ENCODE measurements at places on chromosomes 13 and 19.

DNA sequence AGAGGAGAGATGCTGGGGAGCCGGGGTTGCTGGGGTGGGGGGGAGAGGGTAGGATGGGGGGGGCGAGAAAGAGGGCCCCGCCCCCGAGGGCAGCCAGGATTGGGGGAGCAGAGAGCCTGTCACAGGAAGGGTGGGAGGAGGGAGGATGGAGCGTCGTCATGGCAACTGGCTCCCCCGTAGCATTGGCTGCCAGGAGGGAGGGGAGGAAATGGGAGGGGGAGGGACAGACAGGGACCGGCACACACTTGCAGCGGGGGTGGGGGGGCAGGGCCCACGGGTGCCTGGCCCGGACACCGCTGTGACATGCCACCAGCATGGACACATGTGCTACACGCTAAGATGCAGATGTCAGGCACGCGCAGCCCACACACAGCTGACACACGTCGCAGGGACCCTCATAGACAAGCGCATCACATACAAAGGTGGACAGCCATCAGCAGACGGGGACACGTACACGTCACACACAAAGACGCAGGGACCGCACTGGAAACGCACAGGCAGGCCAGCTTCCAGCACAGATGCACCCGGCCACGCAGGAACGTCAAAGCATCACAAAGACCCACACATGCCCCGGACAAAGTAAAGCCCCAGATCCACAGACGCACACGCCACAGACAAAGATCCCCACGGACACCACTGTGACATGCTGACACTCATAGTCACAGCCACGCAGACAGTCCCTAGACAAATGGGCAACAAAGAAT is at the start of gene LMTK3:
TSS of gene LMTK3 (minus strand) at position 36 of the 704 bp plus-strand sequence. CDS start 259 bp downstream, outside the sequence.
- no peak for DNase-seq

DNA sequence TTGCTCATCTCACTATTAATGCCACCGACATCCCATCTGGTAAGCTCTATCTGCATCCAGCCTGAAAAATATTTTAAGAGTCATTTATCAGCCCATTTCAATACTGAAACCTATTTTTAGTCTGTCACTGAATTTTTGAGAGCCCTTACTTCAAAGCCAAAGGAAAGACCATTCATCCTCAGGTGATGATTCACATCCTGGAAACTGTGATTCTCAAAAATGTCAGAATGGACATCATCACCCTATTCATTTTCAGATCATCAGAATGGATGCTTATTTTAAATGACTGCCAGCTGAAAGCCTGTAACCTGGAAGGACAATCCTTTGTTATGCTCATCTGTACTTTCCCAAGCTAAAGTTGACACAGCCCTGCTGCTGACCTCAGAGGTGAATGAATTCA is 27.0 kb downstream of the TNFSF11 start:
- no peak for DNase-seq

- DNase-seq = peak; percentile 74
These were observed 33.8 kb downstream of the COL4A2 start for GRCh38 chr13:110340812-110341444.

DNA sequence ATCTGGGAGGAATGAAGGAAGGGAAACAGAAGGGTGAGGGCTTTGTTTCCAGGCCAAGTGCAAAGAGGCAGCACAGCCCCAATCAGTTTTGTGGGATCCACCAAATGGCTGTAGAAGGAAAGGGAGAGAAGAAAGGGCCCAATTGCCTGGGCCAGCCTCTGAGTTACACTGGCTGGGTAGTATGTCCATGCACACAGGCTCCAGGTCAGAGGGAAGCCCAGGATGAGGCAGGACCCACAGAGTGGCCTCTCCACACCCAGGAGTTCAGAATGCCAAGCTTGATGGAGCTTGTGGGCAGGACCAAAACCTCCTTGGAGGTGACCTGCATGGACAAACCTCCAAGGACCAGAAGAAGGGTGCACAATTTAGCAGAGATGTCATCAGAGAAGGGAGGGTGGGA is 178.2 kb upstream of the TSHZ3 start:
- no peak for DNase-seq

DNA sequence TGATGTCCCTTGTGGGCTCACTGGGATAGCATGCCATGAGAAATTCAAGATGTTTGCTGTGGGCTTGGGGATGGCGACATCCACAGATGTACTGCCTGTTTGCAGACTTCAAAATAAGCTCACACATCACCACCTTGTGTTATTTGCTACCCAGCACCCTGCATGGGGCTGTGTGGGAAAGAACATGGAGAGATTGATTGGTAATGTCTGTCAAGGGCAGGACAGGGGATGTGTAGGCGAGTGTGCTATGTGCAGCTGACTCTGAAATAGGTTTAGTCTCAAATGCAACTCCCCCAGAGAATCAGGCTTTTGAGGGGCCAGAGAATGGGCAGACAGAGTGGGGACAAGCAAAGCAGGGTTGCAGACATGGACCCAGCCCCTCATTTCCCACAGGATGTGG is 24.7 kb downstream of the PNPLA6 start:
- no peak for DNase-seq

GRCh38 chr13:101655435-101655834 is 203.0 kb downstream of the ITGBL1 start:
- no peak for DNase-seq

GRCh38 chr19:40583283-40583682 is 6.6 kb downstream of the SHKBP1 start:
- no peak for DNase-seq

DNA sequence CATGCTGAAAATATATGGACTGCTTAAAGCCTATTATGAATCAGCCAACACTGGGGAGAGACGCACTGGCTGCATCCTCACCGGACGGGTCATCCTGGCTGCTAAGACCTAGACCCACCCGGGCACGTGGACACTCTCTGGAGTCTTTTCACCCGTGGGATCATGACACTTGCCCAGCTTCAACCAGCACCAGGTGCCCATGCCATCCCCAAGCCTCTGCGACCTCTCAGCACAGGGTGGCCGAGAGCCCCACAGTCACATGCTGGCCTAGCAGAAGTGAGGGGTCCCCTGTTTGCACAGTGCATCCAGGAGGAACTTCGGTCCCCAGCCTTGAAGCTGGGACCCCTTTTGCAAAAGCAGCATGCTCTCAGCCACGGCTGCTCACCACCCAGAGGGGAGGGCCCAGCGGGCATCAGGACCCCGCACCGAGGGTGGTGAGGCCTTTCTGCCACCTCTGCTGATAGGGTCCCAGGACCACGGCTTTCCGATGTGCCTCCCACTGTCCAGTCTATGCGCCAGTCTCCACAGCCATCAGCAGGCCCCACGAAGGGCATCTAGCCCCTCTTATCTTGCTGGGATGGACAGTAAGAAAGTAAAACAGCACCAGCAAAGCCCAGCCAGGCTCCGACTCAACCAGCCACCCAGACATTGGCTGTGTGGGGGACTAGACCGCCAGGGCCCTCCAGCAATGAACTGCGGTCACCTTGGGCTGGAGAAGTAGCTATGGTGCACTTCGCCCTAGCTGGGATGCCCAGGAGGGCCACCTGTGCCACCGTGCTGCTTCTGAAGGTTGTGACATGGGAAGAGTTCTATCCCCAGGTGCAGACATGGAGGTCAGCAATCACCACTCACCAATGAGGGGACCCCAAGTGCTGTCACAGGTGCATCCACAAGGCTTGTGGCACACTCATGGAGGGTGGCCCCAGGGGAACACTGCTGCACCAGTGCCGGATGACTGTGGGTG is 73.1 kb downstream of the CEBPG start:
- no peak for DNase-seq

DNA sequence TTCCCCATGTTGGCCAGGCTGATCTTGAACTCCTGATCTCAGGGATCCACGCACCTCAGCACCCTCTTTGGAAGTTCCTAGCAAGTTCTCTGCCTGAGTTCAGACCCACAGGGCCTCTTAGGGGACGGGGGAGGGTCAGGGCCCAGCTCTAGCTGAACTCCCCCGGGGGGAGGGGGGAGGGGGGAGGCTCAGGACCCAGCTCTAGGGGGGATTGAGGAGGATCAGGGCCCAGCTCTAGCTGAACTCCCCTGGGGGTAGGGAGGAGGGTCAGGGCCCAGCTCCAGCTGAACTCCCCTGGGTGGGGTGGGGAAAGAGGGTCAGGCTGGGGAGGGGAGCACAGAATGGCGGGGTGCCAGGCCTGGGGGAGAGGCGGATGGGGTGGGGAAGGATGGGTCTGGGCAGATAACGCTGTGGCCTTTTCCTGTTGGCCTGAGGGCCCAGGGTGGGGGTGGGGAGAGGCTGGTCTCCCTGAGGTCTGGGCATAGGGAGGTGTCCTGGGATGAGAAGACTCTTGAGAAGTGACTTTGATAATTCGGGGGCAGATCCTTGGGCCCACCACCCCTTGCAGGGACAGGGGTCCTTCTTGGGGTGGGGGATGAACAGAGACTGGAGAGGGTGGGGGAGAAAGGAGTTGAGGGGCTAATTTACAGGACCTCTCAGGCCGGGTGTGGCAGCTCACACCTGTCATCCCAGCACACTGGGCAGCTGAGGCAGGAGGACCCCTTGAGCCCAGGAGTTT is 5.5 kb upstream of the PTBP1 start:
- DNase-seq = no peak

GRCh38 chr19:14511229-14511593 is 7.0 kb downstream of the DNAJB1 start:
- DNase-seq = no peak

- DNase-seq = peak; percentile 11
These were observed 19.1 kb upstream of the SCEL start for GRCh38 chr13:77516342-77516789.

- no peak for DNase-seq
These were observed 1218.8 kb upstream of the ATXN8OS start for GRCh38 chr13:68888832-68889231.

GRCh38 chr13:38376546-38376945 is 26.9 kb downstream of the UFM1 start:
- peak; percentile 35 for DNase-seq

DNA sequence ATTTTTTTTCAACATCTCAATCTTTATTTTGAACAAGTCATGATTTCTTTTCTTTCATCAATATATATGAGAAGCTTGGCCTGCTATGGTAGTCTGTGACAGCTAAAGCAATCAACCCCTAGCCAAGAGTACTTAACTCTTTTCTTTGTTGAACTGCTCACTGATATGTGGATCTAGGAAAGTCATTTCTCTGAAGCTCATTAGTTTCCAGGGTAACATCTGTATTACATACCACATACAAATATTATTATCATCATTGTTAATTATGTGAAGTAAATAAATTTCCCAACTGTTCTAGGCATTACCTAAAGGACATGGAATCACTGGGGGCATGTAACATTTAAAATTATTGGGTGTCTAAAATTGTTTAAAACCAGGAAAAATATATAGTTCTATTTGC is 267.3 kb downstream of the DCT start:
- no peak for DNase-seq

DNA sequence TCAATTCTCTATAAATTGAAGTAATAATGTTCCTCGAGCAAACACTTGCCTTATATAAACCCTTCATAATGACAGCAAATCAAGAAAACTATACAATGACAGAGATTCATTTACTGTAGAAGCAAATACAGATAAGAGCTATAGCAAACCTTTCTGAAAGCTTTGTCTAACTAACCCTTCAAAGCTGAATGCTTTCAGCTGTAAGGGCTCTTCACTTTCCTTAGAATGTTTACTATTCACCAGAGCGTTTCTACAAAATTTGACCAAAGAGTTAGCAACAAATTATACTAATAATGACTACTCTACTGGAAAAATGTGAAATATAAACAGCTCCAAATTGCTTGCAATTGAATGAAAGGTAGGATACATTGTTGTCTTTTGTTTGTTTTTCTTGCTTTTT is 218.1 kb downstream of the SLITRK5 start:
- DNase-seq = no peak

- DNase-seq = no peak
These were observed 19.7 kb downstream of the CLPTM1 start for GRCh38 chr19:44974857-44975256.

GRCh38 chr13:45332036-45332830 is 8.8 kb downstream of the TPT1 start:
- peak; percentile 100 for DNase-seq

DNA sequence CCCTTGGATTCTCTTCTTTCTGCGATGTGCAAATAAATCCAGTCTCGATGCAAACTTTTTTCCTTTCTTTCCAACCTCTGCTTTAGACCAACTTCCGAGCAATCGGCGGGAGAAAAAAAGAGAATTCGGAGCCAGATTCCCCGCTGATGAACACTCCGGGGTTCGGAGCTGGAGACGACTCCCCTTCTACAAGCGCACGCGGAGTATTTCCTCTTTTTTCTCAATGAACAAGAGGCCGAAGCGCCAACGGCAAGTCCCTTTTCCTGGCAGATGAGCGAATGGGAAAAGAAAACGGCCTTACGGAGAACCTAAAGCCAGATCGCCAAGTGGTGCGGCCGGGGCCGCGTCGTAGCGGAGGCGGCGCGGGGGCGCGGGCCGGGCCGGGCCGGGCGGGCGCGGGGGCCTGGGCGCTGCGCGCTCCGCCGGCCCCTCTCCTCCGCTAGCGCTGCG is 250 bp downstream of the SPRY2 start:
- peak; percentile 69 for DNase-seq

DNA sequence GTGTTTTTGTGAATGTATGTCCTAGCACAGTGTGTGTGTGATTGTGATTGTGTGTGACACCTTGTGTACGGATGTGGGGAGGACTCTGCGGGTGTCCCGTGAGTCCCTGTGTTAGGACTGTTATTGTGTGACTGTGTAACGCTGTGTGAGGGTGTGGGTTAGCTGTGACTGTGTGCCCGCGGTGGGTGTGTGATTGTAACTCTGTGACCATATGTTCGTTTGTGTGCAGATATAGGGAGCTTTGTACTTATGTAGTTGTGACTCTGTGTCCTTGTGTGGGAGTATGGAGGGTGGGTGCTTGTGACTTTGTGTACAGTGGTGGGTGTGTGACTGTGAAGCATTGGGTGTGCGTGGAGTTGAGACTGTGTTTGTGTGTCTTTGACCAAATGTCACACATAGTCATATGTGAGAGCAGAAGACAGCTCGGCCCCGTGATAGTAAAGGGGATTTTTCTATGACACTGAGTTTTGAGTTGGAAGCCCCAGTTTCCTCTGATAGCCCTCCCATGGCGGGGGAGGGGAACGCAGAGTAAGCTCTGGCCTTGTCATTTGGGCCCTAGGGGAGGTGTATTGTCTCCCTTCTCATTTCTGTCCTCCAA is 949 bp upstream of the ZNF260 start:
- no peak for DNase-seq

DNA sequence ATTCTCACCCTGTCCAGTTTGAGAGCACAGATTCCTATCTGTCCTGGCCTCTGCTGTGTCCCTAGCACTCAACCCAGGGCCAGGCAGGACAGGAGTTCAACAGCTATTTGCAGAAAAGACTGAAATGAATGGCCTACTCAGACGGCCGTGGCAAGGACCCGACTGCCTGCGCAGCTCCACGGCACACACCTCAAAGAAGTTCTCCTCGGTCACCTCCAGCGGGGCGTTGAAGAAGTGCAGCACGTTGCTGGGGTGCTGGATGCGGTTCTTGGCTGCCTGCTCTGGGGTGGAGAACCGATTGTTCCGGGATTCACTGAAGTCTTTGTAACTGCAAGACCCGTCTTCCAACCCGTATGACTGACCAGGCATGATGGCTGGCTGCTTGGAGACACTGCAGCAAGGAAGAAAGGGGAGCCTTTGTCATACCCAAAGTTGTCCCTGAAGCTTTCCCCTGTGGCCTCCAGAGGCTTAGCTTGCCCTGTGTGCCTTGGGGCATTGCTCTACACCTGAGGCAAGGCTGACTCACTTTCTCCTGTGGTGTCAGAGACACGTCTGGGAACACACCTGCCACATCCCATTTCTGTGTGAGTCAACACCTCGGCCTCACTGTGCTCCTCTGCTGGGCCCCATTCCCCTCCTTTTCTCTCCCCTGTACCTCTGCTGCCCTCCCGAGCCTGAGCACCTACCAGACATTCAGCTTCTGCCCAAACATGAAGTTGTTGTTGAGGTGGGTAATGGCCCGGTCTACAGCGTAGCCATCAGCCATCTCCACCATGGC is 6.8 kb upstream of the ECH1 start:
- no peak for DNase-seq

Measured in AG10803 (cell line).